Heart left ventricle (tissue), 16 donors: ENCODE measurements at places on chromosomes 16 and 17. TPM values are rescaled to one million over a fixed set of nuclear protein-coding genes. Genes with fewer than 3 reads are reported as not detected.

TMEM235 gene
- not detected for total RNA-seq

CTRB1 gene
- not detected for total RNA-seq

DNA sequence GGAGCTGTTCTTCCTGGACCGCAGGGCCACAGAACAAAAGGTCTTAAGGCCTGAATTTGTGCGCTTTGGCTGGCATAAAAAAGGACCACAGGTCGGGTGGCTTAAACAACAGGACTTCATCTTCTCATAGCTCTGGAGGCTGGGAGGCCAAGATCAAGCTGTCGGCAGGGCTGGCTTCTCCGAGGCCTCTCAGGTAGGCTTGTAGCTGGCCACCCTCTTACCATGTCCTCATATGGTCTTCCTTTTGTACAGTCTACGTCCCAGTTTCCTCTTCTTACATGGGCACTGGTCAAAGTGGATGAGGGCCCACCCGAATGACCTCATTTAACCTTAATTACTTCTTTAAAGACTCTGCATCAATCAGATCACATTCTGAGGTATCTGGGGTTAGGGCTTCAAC lies 257.6 kb downstream of the CBLN1 start:
- H3K4me3 ChIP-seq: no peak overlapping the region
- no peaks in the 10 kb centered on the region for H3K36me3 ChIP-seq
- DNase-seq: no peak
- no peaks in the 10 kb centered on the region for H3K4me1 ChIP-seq
- no peaks in the 10 kb centered on the region for H3K27me3 ChIP-seq

- H3K36me3 ChIP-seq: no peaks in the 10 kb centered on the region
- no peaks in the 10 kb centered on the region for H3K27me3 ChIP-seq
- H3K4me1 ChIP-seq: peaks cover 7% of the 10 kb centered on the region
- DNase-seq: no peak
- no peak overlapping the region for H3K4me3 ChIP-seq
- H3K27ac ChIP-seq: no peak overlapping the region
Observed at GRCh38 chr16:10838621-10839278, 20.2 kb upstream of the TVP23A start.

- no peaks in the 10 kb centered on the region for H3K36me3 ChIP-seq
- peaks cover 35% of the 10 kb centered on the region for H3K4me1 ChIP-seq
- no peak overlapping the region for H3K4me3 ChIP-seq
- DNase-seq: no peak
Observed at GRCh38 chr17:43367737-43368242, 31.0 kb upstream of the ARL4D start.

- H3K4me3 ChIP-seq: no peak overlapping the region
- peaks cover 49% of the 10 kb centered on the region for H3K4me1 ChIP-seq
- H3K27ac ChIP-seq: no peak overlapping the region
- H3K36me3 ChIP-seq: no peaks in the 10 kb centered on the region
- no peak for DNase-seq
Observed at GRCh38 chr16:69620573-69620972, 54.8 kb downstream of the NFAT5 start.
